ENCODE measurements at places on chromosomes 4 and X. TPM values are rescaled to one million over a fixed set of nuclear protein-coding genes. Genes with fewer than 3 reads are reported as not detected.

FATE1 gene
- polyA plus RNA-seq, result not detected

ZNF275 gene
- polyA plus RNA-seq, result 7.2 TPM

ELMOD2 gene
- polyA plus RNA-seq, result 5.2 TPM

FHDC1 gene
- polyA plus RNA-seq, result 0.61 TPM

BDH2 gene
- 97.2 TPM for polyA plus RNA-seq
